ENCODE measurements at places on chromosomes 11 and 22.

GRCh38 chr11:120854988-120855387 is 168.9 kb upstream of the TBCEL start:
- DNase-seq: no peak

DNA sequence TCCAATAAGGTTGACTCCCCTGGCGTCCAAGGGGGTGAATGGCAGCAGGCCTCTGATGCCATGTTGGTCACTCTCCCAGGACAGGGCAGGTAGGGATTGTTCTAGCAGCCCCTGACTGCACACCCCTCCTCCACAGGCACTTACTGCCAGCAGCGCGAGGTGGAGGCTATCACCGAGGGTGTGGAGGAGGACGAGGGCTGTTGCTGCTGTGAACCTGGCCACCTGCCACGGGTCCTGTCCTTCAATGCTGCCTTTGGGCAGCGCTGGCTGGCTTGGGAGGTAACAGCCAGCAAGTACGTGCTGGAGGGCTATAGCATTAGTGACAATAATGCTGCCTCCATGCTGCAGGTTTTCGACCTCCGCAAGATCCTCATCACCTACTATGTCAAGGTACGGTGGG is 7.7 kb upstream of the SIPA1 start:
- no peak for DNase-seq

DNA sequence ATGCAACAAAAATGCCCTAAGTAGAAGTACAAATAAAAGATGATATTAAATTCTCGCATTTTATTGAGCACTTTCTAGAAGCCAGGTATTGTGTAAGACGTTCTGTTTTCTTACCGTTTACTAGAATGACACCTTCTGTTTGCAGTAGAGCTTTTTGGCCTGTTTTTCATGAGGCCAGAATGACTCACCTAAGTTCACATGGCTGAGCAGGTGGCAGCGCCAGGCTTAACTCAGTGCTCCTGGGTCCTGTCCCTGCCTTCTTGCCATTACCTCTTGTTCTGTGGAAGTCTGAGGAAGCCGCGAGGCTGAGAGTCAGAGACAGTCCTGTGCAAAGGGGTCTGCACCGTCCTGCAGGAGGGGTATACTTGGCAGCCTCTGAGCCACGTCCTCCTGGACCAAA is 113.8 kb downstream of the ATXN10 start:
- DNase-seq: peak; percentile 32

DNA sequence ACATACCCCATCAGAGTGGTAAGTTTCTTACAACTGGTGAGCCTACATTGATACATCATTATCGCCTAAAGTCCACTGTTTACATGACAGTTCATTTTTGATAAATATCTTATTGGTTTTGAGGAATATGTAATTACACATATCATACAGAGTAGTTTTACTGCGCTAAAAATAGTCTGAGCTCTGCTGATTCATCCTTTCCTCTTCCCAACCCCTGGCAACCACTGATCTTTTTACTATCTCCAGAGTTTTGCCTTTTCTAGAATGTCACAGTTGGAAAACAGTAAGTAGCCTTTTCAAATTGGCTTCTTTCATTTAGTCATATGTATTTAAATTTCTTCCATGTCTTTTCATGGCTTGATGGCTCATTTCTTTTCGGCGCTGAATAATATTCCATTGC is 112.8 kb downstream of the LARGE1 start:
- DNase-seq: no peak

GRCh38 chr11:60080535-60080934 is 7.9 kb upstream of the MS4A2 start:
- no peak for DNase-seq

- DNase-seq: no peak
These were observed 4.1 kb downstream of the LRRC32 start for GRCh38 chr11:76666408-76666807.

DNA sequence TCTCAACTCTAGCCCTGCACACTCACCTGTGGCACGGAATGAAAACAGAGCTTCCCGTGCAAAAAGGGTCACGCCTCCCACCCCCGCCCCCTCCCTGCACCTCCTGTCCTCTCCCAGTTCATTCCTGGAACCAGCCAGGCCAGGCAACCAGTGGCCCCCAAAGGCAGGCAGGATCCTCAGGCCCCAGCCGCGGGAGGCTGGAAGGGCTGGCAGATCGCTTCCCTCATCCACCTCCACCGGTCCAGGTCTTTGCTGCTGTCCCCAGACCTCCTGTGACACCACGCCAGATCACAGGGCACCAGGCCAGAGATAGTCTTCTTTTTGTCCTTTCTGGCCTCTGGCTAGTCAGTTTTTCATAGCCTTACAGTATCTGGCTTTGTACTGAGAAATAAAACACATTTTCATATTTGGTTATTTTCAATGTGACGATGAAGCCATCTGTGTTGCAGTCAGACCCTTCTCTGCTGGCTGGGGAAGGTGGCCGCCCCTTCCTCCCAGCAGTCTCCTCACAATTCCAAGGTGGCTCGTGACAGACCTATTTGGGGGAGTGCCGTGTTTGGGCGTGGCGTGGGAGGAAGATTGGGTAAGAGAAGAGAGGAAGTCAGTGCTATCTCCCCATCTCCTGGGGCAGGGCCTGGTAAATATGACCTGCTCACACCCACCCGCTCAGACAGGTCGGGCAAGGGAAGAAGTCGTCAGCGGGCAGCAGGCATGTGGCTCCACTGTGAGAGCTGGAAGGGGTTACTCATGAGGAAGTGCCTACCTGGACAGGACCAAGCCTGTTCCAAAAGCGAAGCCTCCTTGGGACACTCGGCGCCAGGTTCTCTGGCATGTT is 9.1 kb downstream of the SSH3 start:
- no peak for DNase-seq

- DNase-seq: no peak
These were observed 566.9 kb upstream of the ANO5 start for GRCh38 chr11:21625982-21626381.

- no peak for DNase-seq
These were observed 117.8 kb downstream of the APOL5 start for GRCh38 chr22:35835267-35835997.

- no peak for DNase-seq
These were observed 53.3 kb upstream of the PRDM11 start for GRCh38 chr11:45092901-45093760.

GRCh38 chr22:30275625-30276024 is 9.0 kb upstream of the OSM start:
- DNase-seq: no peak

GRCh38 chr11:78656984-78657383 is 82.3 kb upstream of the NARS2 start:
- DNase-seq: no peak

DNA sequence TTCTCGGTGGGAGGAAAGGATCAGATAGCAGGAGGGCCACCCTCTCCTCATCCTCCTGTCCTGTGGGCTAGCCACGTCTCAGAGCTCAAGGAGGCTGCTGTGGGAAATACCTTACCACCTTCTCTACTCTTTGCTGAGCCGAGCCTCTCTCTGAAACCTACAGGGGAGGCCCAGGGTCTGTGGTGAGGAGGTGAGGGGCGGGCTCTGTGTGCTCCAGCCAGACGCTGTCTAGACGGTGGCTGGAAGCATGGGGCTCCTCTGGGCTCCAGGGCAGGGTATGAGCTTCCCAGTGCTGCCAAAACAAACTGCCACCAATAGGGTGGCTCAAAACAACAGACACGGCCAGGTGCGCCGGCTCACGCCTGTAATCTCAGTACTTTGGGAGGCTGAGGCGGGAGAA is 5.5 kb upstream of the TMPRSS6 start:
- no peak for DNase-seq

DNA sequence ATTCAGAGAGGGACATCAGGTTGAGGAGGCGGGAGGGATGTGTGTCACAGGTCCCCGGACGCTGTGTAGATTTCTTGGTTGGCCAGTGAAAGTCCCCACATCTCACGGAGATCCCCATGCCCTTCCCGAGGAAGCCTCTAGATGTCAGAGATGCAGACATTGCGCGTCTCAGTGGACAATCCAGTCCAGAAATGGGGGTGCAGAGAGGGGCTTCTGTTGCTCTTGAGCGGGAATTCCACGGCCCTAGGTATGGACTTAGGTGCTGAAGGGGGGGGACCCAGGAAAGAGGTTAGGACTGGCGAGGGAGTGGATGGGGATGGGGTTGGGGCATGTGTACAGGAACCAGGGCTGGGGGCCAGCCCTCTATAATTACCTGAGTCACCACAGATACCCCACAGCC is 7.0 kb downstream of the THY1 start:
- no peak for DNase-seq

GRCh38 chr11:113542420-113542819 is 67.2 kb upstream of the DRD2 start:
- no peak for DNase-seq

DNA sequence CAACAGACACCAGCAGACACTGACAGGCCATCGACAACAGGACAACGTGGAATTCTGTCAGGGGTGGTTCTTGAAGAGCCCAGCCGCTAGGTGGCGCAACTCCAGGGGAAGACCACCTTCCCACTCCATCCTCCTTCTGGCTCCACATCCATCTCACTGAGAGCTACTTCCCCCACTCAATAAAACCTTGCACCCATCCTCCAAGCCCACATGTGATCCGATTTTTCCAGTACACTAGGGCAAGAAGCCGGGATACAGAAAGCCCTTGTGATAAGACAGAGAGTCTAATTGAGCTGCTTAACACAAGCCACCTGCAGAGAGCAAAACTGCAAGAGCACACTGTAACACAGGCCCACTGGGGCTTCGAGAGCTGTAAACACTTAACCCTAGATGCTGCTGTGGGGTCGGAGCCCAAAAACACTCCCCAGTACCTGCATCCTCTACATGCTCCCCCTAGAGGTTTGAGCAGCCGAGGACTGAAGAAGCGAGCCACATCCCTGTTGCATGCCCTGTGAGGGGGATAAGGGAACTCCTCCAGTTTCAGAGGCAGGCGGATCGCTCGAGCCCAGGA is 11.5 kb upstream of the RAB39A start:
- peak; percentile 46 for DNase-seq

DNA sequence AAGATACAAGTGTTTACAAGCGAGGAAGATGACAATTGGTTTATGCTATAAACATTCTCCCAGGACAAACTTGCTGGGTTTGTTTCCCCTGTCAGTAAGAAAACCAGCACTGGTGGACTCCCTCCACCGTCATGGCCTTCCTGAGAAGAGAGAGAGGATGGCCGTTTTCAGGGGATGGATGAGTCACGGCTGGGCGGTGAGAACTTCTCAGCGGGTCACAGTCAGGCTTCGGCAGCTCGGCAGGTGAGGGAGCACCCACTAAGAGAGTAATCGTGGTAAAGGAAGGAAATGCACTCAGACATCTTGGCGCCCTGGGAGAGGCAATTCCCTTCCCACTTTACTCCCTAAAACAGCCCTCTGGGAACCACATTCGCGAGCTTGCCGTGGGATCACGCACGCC is 83.9 kb downstream of the NCAM1 start:
- no peak for DNase-seq

DNA sequence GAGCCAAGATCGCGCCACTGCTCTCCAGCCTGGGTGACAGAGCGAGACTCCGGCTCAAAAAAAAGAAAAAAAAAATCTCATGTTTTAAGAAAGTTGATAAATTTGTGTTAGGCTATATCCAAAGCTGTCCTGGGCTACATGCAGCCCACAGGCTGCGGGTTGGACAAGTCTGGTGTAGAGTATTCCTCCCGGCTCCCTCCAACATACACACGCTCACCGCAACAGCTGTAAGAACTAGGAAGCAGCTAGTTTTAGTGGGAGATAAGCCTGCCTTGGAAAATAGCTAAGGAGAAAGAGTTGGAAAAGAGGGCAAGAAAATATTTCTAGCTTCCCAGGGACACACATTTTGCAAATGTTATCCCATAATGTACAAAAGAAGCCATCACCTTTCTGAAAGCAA is 46.6 kb downstream of the CELF1 start:
- no peak for DNase-seq

- no peak for DNase-seq
These were observed 20.8 kb downstream of the FAM118A start for GRCh38 chr22:45330548-45330947.

GRCh38 chr22:23549198-23549595 is 30.9 kb downstream of the IGLL1 start:
- no peak for DNase-seq

GRCh38 chr11:117127171-117127901 is 16.8 kb upstream of the PAFAH1B2 start:
- DNase-seq: no peak

DNA sequence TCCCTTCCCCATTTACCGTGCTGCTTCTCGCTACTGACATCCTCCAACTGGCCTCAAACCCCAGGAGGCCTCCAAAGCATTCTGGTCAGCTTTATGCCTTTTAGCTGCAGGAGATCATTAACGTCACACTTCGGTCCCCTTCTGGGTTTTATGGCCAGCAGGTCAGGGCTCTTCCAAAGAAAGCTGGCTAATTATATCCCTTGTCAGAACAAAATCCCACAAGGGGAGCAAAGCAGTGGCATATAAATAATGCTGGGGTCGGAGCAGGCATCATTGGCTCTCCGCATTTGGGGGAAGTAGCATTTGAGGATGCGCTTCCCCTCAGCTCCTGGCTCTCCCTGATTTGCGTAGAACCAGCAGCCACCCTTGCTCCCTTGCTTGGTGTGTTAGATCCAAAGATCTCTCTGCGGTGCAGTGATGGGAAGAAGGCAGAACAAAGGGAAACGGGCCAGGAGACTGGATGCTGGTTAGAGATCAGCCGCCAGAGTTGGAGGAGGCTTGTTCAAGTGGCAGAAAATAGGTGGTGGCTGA is 117.4 kb downstream of the DBX1 start:
- no peak for DNase-seq

DNA sequence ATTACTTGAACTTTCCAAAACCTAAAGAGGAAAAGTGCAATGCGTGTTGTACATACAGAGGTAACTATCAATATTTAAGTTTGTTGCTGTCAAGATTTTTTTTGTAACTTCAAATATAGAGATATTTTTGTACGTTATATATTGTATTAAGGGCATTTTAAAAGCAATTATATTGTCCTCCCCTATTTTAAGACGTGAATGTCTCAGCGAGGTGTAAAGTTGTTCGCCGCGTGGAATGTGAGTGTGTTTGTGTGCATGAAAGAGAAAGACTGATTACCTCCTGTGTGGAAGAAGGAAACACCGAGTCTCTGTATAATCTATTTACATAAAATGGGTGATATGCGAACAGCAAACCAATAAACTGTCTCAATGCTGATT is 2.1 kb downstream of the ADM start:
- no peak for DNase-seq

GRCh38 chr22:28239941-28240340 is 320.9 kb upstream of the PITPNB start:
- DNase-seq: no peak

- peak; percentile 69 for DNase-seq
These were observed 3.4 kb downstream of the CLPB start for GRCh38 chr11:72430741-72431570.

DNA sequence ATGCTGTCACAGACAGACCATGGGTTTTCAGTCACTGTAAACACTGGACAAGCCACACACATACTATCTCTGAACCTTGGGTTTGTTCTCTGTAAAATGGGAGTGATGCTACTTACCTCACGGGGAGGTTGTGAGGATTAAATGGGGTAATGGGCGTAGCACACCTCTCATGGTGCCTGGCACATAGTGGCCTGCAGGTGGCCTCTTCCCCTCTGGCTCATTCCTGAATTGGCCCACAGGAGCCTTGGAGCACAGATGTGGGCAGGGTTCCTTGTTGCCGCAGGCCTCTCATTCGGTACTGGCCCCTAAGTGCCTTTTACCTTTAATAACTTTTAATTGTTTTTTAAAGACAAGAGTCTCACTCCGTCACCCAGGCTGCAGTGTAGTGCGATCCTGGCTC is 11.7 kb downstream of the MICAL2 start:
- DNase-seq: no peak

GRCh38 chr11:65378208-65378927 is 4.1 kb downstream of the SLC25A45 start:
- DNase-seq: peak; percentile 45
